Epithelial cell of esophagus (primary cell): ENCODE measurements at places on chromosomes 4 and X.

DNA sequence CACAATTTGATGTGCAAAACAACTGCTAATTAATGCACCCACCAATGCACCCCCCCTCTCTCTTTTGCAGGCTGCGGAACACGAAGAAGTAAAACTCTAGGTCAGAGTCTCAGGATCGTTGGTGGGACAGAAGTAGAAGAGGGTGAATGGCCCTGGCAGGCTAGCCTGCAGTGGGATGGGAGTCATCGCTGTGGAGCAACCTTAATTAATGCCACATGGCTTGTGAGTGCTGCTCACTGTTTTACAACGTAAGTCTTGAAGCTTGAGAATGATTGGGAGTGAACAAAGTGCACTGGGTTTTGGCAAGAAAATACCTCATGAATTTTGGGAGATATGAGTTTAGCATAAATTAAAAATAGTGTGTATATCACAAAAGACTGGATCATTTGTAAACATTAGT lies 28.9 kb downstream of the TMPRSS11E start:
- no peak for DNase-seq

- peak; percentile 85 for DNase-seq
These were observed 25.6 kb downstream of the NR0B1 start for GRCh38 chrX:30283456-30284200.

GRCh38 chrX:47316276-47317025 lies 53.9 kb upstream of the ZNF157 start:
- no peak for DNase-seq

- DNase-seq = no peak
These were observed 13.4 kb downstream of the PDE5A start for GRCh38 chr4:119615068-119615719.

DNA sequence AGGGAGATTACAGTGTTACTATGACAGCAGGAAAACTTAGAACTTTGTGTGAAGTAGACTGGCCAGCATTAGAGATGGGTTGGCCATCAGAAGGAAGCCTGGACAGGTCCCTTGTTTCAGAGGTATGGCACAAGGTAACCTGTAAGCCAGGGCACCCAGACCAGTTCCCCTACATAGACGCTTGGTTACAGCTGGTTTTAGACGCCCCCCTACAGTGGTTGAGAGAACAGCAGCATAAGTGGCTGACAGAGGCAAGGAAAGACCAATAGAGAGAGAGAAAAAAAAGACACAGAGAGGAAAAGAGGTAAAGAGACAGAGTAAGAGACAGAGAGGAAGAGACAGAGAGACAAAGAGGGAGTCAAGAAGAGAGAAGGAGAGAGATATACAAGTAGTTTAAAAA lies 144.5 kb downstream of the GC start:
- DNase-seq = no peak

GRCh38 chr4:183533698-183534097 lies 28.8 kb downstream of the ING2 start:
- no peak for DNase-seq

GRCh38 chr4:96343836-96344235 lies 503.9 kb downstream of the PDHA2 start:
- DNase-seq = no peak

DNA sequence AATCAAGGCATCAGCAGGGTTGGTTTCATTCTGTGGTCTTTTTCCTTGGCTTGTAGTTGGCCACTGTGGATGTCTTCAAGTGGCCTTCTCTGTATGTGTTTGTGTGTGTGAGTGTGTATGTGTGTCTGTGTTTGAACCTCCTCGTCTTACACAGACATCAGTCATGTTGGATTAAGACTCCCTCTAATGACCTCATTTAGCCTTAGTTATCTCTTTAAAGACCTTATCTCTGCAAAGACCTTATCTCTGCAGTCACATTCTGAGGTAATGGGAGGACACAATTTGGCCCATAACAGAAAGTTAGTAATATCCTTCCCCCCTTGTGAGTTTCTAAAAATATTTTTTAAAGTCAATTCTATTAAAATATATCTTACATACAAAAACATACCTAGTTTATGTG lies 126.7 kb downstream of the EMCN start:
- DNase-seq = no peak

DNA sequence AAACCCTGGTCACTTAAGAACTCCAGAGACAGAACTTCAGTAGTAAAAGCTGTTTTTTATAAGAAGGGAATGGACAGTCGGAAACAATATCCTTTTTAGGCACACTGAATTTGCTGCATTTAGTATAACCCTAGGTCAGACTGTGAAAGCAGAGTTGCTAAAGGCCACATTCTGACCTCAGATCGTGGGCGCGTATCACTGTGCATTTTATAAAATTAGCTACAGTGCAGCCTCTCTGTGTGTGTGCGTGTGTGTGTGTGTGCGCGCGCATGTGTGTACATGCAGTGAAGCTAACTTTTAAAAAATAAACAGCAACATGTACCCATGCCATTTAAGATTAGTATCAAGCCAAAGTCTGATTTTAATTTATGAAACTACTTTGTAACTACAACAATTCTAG lies 8.0 kb downstream of the ZNF827 start:
- no peak for DNase-seq

GRCh38 chrX:129540722-129541184 lies 694 bp downstream of the OCRL start:
- peak; percentile 34 for DNase-seq

DNA sequence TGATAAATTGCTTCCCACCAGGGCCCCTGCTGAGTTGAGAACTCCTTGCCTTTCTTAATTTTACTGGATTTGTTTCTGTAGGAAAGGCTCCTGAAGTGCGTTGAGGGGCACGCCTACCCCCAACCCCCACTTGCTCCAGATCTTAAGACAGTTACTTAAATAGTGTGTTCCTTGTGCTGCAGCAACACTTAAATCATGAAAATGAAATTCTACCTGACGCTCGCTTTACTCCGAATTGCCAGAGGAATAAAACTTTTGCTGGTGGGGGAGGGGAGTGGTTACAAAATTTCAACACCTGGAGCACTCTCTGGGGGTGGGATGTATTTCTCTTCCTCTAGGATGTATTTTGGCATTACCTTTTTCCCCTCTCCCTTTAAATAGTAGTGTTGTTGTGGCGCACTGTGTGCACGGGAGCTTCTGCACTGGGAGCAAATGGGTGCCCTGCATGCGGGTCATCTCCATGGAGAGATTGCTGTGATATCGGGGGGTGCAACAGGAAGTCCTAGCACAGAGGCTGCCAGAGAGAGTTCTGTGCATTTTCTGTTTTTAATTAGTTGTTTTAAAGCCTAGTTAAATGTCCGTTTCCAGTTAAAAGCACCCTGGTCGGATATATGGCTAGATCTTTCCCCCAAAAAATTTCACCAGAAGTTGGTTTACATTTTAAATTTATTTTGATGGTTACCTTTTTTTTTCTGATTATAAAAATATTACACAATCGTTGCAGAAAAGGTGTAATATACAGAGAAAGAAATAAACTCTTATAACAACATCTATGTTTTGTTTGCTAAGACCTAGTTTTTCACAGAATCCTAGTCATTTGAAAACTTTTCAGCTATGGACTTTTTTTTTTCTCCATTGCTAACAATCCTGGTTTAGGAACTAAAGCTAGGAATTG lies 207.7 kb downstream of the SOWAHB start:
- peak; percentile 28 for DNase-seq

DNA sequence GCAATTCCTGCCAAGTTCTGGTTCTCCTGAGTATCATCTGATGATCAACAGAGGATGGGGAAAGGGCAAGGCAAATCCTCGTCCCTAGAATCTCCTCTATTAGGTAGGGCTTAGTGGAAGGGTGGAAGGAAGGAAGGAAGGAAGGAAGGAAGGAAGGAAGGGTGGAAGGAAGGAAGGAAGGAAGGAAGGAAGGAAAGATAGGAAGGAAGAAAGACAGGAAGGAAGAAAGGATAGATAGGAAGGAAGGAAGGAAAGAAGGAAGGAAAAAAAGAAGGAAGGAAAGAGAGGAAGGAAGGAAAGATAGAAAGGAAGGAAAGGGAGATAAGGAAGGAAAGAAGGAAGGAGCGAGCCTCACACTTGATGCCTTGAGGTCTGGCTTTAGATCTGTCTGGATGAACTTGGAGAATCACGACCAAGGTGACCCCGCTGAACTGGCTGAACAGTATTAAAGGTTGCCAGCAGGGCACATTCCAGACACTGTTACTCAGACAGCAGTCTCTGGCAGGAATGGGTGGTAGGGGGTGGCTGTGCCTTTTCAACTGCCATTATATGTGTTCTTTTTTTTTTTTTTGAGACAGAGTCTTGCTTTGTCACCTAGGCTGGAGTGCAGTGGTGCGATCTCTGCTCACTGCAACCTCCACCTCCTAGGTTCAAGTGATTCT lies 57.1 kb downstream of the MAP7D2 start:
- no peak for DNase-seq

- peak; percentile 69 for DNase-seq
These were observed 440.2 kb downstream of the INPP4B start for GRCh38 chr4:142405695-142406498.

DNA sequence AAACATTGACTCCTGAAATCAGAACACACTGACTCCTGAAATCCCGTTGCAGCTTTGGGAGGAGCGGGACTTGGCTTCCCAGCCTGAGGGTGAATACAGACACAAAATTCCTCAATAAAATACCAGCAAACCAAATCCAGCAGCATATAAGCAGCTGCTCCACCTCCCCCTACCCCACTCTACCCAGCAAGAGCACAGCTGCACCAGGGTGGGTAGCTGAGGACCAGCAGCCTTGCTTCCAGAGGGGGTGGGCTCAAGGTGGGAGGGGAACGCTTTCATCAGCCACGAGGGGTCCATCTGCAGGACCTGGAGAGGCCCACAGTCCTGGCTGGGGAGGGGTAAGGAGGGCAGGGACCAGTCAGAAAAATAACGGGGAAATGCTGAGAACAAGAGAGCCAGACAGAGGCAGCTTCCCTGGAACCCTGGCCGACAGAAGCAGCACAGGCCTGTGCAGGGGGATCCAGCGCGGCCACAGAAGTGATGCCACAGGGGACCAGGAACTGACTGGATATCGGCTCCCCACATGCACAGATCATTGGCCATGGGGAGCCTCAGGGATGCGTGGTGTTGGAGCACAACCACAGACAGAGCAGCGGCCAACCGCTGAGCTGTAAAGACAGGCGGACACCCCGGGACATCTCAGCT lies 49.8 kb downstream of the FGFRL1 start:
- DNase-seq = no peak

DNA sequence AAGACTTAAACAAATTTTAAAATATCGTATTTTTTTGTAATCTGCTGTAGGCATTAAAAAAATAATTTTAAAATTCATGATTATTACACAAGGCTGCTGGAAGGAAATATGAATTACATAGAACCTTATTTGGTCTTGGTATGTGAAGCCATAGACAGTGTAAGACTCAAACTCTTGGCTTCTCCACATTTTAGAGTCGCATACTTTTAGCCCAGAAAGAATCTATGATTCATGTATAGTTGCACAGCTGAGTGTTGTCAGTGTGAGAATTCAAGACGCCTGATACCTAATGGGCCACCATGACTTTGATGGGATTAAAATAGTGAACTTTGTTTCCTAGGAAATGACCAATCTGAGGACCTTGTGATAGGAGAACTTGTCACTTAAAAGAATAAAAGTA lies 1.4 kb downstream of the INTU start:
- DNase-seq = peak; percentile 33

- no peak for DNase-seq
These were observed 57.2 kb downstream of the RUFY3 start for GRCh38 chr4:70778888-70779422.

DNA sequence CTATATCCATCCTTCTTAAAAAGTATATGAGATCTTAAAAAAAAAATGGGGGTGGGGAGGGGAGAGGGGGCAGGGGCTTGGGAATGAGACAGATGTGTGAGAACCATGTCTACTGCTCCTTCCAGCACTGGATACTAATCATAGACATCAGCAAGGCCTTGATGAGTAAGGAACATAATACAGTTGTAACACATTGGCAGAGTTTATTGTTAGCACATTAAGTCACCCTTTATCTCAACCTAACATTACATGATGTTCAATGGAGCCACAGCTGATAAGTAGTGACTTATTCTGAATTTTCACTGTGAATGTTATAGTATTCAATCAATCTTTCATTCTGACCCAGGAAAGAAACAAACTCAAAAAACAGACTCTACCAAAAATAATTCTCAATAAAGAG lies 47.3 kb upstream of the KCNE5 start:
- DNase-seq = no peak

GRCh38 chr4:77433418-77433733 lies 172.2 kb upstream of the CXCL13 start:
- peak; percentile 61 for DNase-seq

DNA sequence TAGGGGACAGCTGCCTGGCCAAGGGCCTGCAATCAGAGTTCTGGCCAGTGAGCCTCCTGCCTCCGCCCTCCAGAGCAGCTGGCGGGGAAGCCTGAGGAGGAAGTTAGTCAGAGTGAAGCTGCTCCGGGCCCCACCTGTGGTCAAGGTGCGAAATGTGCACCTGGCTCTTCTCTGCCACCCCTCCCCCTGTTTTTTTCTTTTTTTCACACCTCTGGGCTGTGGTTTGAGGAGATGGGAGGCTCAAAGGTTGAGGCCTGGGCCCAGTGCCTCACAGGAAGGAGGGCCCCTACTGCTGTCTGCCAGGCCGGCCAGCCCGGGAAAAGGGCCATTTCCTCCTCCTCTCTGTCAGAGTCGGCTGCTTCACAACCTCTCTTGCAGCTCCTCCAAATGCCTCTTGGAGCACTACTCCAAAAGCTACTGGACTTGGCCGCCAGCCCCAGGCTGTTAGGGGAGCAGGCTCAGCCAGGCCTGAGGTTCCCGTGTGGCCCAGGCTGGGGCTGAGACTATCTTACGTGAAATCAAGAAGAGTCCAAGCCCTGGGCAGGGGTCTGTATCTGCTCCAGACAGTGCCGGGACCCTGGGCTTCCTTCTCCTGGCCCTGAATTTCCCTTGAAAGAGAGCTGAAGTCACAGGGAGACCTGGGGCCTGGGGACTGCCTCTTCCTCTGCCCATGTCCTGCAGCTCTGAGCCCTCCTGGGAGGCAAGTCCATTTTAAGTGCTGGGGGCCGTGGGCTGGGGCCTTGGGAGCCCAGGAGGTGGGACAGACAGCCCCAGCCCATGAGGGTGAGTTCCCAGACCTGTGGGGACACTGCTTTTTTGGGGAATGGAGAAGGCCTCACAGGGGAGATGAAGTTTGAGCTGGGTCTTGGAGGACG lies 4.5 kb upstream of the CXCR3 start:
- DNase-seq = peak; percentile 41

- DNase-seq = no peak
These were observed 47.0 kb downstream of the BEND2 start for GRCh38 chrX:18173494-18174180.

DNA sequence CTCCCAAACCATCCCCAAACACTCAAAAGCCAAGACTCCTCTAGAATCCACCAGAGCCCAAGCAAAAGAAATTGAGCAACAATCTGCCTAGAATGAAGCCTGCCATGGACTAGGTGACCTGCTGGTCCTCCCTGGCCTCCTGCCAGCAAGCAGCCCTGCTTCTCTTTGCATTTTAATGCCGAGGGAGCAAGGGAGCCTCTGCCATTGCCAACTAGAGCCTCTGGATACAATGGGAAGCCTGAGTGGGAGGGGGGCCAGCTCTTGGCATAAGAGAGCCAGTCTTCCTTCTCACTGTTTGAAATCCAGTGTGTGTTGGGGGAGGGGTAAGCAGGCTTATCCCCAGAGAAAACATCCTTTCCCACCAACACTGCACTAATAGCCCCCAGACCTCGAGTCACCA lies 1.5 kb upstream of the GDPD2 start:
- no peak for DNase-seq
